ENCODE measurements at places on chromosomes 6 and 20.

DNA sequence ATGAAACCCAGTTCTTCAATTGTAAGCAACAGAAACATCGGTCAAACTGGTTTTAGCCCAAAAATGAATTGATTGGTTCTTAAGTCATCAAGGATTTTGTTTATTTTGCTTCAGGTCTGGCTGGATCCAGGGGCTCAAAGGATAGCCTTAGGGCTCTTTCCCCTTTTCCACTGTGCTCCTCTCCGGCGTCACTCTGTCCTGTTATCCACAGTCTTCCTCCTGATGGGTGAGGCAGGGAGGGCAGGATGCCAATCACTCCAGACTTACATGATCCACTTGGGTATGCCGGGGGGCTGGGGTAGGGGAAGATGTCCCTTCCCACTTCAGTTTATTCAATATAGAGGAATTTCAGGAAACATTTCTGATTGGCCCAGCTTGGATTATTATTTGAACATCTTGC, 40.0 kb downstream of the PLAGL2 start:
- DNase-seq = no peak

- no peak for DNase-seq
Observed at GRCh38 chr6:56730663-56731529, 88.2 kb upstream of the DST start.

DNA sequence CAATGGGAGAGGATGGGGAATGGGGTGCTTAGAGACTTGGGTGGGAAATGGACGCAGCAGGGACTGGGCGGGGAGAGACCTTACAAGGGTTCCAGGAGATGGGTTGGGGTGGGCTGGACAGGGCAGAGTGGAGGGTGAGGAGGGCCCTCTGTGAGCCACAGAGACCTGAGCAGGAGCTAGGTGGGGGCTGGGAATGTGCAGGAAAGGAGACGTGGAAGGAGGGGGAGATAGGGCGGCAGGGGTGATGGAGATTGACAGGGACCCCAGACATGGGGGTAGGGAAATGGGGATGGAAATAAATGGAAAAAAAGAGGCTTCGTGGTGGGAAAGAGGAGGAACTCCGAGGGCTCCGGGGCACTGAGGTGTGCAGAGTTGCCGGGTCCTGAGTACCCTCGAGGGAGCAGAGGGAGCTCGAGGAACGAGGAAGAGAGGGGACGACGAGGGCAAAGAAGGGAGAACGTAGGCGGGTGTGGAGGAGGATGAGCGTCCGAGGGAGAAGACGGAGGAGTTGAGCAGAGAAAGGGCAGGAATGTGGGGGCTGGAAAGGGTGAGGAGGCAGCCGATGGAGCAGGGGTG, 2.0 kb upstream of the CTCFL start:
- no peak for DNase-seq

- no peak for DNase-seq
Observed at GRCh38 chr6:109472132-109472995, 10.7 kb downstream of the ZBTB24 start.

DNA sequence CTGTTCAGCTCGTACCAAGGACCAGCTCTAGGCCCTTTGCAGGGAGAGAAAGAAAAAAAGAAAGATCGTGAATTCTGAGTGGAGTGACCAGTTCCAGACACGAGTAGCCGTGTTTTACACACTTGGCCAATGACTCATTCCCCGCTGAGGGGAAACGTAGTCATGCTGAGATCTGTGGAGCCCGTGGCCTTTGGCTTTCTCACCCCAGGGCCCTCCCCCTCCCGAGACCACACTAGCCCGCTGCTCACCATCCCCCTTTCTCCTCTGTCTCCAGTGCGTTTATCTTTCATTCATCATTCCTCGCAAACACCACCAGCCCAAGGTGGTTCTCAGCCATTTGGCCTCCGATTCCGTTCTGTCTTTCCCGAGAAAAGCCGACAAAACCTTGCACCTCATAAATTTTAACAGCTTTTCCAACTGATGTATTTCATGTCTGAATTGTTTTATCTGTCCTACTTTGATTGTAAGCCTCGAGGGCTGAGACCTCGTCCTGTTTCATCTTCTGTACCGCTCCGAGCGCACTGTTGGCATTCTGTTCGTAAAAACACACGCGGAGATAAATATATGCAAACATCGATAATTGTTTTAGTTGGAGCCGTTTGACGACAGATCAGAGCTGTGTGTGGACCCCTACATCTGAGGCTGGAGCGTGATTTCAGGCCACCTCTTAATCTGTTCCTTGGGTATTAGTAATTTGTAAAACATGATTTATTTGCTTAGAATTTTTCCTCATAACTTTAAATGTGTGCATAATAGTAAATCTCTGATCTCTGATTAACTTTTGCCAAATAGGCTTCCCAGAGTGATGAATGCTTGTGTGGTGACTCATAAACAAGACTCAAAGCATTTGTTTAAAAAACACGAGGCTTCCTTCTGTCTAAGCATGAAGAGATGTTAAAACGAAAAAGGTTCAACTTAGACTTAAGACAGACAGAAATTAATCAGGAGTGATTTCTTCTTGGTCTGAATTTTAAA, 336.6 kb downstream of the CDH4 start:
- no peak for DNase-seq

GRCh38 chr6:149359440-149359839, 40.6 kb upstream of the SUMO4 start:
- DNase-seq = no peak

GRCh38 chr6:110614106-110614505, 137.7 kb upstream of the SLC22A16 start:
- no peak for DNase-seq

DNA sequence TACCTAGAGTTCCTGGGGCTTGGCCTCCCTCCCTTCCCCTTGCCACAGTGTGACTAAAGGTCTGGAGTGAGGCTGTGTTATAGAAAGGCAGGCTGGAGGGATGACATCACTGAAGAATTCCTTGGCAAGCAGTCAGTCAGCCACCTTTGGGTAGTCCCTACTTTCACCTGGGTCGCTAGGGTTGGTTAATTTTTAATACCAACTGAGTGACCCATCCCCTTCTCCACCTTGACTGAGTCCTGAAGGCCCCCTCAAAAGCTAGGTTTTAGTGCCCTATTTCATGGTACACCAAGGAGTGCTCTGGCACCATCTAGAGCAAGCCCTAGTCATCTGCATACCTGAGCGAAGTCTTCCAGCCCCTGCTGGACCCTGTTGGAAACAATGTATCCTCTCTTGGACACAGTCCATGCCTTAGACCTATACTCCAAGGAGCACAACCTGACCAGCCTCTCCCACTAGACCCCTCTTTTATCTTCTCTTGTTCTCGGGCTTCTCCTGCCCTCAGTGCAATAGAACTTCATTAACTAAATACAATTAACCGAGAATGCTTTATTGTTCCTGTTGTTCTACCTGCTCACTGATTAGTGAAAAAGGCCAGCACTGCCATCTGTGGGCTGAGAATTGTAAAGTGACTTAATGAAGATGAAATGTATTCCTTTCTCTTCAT, 44.6 kb downstream of the RIN2 start:
- DNase-seq = no peak

- no peak for DNase-seq
Observed at GRCh38 chr20:59190466-59190865, 26.8 kb downstream of the ZNF831 start.

GRCh38 chr6:137387096-137387764, 107.0 kb downstream of the OLIG3 start:
- no peak for DNase-seq

DNA sequence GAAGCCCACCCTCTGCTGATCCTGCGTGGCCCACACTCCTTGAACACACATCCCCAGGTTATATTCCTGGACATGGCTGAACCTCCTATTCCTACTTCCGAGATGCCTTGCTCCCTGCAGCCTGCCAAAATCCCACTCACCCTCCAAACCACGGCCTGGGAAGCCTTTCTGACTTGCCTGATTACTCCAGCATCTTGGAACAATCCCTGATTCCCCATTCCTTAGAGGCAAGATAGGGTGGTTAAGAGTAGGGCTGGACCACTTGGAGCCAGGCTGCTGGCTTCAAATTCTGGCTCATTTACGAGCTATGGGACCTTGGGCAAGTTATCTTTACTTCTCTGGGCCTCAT, 45.9 kb upstream of the CDH22 start:
- no peak for DNase-seq

- no peak for DNase-seq
Observed at GRCh38 chr6:51738614-51739013, 348.8 kb downstream of the PKHD1 start.

- no peak for DNase-seq
Observed at GRCh38 chr6:166127624-166128472, 39.8 kb downstream of the TBXT start.

- DNase-seq = no peak
Observed at GRCh38 chr6:162821102-162821501, 93.3 kb downstream of the PACRG start.

DNA sequence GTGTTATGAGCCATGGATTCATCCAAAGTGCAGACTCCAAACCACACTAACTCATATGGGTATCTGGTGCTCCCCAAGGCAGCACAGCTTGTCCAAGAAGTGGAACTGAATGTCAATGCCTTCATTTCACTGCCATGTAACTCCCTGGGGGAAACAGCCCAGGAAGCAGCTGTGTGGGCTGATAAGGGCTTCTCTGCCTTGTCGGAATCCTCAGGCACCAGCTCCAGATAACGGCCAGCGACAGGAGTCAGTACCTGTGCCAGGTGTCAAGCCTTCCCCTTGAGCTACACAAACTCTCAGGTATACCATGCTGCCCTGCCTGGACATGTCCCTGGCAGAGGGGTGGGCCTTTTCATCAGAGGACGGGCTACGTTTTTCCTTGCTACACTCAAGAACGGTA, 751.9 kb upstream of the CHD6 start:
- no peak for DNase-seq

DNA sequence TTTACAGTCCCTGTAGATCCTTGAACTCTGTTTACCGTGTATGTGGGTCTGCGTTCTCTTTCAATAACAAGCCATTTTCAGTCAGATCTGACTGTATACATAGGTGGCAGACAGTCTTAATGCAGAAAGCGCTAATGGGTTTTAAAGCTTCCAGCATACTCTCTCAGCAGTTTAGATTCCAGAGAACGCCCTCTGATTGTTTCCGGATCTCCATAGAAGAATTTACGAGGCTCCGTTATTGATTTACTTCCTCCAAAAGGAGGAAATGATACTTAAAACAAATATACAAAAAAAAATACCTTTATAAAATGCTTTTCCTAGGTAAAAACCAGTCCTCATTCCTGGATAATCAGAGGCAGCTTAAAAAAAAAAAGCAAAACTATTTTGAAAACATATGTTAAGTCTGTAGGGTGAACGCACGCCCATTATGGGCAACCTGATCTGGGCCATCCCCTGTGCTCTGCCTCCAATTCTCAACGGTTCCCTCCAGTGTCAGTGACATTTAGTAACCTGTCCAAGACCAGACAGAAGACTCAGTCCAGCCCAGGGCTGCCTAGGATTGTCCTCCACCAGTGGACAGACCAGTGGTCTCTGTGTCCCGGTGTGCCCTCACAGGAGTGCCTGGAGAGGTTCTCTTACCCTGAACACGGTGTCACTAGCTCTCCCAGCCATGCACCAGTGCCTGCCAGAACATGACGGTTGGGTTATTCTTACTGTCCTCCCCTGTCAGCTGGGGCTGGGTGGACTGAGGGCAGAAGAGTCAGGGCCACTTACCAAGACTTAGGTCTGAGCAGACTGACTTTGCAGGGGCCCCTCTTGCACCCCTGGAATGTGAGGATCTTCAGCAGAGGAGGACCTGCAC, 217.3 kb downstream of the ARID1B start:
- no peak for DNase-seq

- no peak for DNase-seq
Observed at GRCh38 chr6:164098857-164099267, 684.3 kb downstream of the QKI start.

DNA sequence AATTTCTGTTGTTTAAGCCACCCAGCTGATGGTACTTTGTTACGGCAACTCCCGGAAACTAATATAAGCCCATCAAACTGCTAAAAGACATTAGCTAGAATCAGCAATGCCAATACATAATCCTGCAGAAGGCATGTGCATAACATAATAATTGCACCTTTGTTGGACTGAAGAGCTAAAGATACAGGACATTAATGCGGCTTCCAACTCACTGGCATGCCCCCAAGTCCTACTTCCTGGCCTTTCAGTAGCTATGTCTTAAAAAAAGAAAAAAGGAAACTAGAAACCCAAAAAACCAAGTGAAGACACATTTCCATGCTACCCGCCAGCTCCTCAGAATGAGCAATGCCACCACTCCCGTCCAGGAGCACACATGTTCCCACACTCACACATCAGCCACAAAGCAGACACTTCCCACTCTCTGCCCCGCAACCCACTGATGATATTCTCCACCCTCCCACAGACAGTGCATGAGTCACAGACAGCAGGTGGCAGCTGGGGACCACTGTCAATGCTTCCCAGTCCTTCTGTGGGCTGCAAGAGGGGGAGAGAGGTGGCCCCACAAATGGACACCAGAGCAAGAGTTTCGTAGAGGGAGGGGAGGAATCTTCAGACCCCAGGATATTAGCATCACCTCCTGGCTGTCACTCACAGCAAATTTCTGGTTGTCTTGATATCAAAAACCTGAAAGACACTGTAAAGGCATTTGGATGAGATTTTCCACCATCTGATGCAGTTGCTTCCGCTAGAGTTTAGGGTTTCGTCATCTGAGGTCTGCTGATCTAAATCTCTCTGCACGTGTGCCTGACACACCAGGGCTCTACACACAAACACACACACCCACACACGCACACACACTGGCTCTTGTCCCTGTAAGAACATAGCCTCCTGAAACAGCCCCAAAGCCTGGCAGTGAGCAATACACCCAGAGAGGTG, 32.8 kb downstream of the GFOD1 start:
- DNase-seq = no peak

DNA sequence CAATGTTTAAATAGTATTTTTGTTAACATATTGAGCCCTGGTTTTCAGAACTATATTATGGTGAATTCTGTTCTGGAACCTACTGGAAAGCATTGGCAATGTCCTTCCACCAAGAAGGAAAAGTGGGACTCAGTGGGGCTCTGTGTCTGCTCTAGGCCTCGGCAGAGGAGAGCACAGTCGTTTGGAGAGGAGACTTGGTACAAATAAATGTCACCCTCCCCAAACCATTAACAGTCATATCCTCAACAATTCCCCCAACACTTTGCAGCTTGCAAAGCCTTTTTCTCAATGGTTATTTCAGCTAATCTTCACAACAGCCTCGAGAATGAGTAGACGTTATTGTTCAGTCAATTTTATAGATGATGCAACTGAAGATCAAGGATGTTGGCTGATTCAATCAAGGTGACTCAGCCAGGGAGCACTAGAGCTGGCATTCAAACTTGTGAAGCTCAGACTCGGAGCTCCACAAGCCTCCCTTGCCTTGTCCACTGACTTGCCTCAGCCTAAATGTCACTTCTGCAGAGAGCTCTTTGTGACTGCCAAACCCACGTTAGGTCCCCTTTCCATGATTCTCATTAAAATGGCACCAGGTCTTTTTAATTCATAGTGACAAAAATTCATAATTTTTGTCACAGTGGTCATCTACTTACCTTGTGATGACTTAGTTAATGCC, 60.6 kb downstream of the TOX2 start:
- DNase-seq = no peak
